AG04449 (cell line): ENCODE measurements at places on chromosomes 5 and 9.

GRCh38 chr9:93090091-93090655 lies 5.8 kb upstream of the CARD19 start:
- DNase-seq, result no peak

- no peak for DNase-seq
Measured at GRCh38 chr9:22108581-22109370, 99.7 kb upstream of the CDKN2B start.

- no peak for DNase-seq
Measured at GRCh38 chr9:99713838-99714306, 107.8 kb upstream of the NR4A3 start.

DNA sequence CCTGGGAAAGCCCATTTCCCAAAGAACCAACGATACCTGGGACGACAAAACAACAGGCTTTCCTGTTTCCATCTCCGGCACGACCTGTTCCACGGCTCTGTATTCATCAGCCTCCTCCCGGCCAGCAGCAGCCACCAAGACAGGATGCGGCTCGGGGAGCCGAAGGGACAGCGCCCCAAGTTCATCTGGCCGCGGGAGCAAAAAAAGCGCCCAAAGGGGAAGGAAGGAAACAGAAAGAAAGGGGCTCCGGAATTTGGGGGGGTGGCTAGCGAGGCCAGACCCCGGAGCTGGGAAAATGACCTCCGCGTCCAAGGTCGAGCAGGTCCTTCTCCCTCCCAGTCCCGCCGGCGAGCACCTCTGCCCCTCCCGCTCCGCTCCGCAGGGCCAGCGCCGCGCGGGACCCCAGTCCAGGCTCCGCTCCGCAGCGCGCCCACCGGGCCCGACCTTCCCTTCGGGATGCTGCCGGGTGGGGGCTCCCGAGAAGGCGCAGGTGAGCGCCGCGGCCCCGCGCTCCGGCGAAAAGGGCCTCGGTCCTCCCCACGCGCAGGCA lies 608 bp downstream of the ELOVL7 start:
- no peak for DNase-seq

DNA sequence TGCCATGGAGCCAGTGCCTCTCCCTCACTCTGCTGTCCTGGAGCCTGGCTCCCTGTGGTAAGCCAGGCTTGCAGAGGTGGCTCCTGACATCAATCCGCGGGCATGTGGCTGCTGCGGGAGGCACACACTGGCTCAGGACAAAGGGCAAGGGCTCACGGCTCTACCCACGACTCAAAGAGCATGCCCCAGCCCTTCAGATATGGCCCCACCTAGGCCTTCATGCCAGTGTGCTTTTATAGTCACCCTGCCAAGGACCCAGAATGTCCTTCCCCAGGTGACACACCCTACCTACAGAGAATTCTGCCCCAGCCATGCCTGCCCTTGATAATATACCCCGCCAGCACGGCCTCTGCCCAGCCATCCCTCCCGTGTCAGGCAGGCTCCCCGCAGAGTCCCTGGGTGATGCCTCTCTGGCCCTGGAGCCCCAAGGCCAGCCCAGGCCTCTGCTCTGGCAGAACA lies 1.6 kb downstream of the MGAT4B start:
- DNase-seq, result no peak

DNA sequence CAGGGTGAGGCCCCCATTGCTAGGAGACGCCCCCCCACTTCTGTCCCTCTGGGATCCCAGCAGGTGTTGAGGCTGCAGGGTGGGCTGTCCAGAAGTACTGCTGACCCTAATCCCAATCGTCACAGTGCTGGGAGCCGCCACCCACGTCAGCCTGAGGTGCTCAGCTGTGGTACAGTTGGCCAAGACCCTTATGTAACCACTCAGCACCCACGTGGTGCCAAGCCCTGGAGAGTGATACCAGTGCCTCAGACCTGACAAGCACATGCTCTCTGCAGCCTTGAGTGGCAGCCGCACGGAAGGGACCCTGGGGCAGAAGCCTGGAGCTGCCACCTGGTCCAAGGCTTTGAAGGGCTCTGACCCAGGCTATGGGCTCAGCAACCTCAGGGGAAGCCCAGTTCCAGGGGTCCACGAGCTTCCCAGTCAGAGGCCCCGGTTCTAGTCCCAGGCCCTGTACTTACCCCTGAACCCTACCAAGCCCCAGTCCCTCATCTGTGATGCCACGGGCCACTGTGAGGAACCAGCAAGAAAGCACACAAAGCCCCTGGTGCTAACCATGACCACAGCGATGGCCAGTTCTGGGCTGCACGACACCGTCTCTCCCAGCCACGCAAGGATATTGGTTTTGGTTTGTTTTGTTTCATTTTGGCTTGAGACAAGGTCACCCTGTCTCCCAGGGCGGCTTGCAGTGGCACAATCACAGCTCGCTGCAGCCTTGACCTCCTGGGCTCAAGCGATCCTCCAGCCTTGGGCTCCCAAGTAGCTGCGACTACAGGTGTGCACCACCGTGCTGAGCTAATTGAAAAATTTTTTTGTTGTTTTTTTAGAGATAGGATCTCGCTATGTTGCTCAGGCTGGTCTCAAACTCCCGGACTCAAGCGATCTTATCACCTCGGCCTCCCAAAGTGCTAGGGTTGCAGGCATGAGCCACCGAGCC lies 50.7 kb downstream of the DBH start:
- DNase-seq, result no peak

- DNase-seq, result no peak
Measured at GRCh38 chr9:93207860-93208734, 24.2 kb downstream of the WNK2 start.

- no peak for DNase-seq
Measured at GRCh38 chr9:111839387-111839786, 44.6 kb upstream of the SHOC1 start.

- DNase-seq, result no peak
Measured at GRCh38 chr5:120473332-120473731, 9.2 kb downstream of the PRR16 start.

DNA sequence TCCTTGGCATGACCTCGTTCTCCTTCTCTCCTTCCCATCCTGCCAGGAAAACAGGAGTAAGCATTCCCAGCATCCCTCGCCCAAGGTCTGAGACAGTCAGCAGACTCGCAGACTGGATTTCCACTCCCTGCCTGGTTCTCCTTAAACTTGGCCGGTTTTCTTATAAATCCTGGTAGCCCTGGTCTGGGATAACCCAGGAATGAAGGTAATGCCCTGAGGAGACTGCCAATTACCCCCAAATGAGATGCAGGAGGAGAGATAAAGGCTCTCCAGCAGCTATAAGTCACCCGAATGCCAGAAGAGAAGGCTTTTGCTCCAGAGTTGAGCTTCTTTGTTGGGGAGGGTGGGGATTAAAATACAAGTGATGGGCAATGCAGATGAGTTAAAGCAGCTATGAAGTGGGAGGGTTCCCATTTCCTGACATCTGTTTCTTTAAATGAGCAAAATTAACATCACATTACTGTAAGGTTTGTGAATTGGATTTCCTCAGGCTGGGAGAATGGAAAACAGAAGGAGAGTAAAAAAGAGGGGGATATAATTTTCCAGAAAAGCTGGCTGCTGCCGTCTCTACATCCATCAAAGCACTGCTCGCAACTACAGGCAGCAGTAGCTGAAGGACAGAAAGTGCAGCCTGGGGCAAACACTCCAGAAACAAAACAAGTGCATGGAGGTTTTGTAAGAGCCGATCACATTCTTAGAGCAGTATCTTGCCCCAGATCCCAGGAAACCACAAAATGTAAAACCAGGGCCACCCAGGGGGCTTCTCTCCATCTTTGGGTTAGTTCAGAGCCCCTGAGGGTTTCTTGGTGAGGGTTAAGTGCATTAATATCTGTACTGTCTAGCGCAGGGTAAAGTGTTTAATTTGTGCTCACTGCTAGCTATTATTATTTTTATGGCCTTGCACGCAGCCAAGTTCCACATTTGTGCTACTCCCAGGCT lies 177.6 kb upstream of the PANK3 start:
- DNase-seq, result no peak

DNA sequence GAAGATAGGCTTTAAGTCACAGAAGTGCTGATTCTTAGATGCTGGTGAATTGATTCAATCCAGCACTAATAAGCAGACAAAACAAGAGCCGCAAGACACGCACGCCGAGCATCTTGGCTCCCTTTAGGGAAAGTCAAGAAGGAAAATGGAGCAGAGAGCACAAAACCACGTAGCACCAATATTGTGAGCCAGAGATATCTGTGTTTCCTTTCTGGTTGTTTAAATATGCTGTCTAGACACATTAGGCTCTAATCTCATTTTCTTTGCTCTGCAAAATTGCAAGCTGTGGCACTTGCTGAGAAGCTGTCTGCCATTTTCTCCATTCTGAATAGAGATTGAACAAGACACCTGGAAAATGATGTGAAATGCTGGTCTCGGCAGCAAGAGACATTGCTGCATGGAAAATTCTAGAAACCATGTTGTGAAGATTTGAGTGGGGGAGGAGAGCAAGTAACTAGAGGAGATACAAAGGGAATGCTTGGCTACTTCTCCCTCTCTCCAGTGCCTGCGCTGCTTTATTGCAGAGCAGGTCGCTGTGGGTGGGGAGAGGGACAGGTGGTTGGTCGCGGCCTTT lies 336.3 kb downstream of the MED10 start:
- DNase-seq, result no peak

- no peak for DNase-seq
Measured at GRCh38 chr5:1034421-1034905, 25.9 kb downstream of the NKD2 start.

DNA sequence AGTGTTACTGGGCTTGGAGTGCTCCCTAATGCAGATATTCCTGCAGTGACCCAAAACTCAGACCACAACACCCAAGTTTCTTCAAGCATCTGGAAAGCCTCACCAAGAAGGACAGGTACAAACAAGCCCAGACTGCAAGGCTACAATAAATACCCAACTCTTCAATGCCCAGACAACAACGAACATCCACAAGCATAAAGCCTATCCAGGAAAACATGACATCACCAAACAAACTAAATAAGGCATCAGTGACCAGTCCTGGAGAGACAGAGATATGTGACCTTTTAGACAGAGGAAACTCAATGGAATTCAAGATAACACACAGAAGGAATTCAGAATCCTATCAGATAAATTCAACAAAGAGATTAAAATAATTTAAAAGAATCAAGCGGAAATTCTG lies 605.6 kb downstream of the PDE4D start:
- no peak for DNase-seq

- no peak for DNase-seq
Measured at GRCh38 chr5:110105692-110106091, 416.0 kb downstream of the MAN2A1 start.

- no peak for DNase-seq
Measured at GRCh38 chr5:62937661-62938558, 359.3 kb downstream of the LRRC70 start.

- no peak for DNase-seq
Measured at GRCh38 chr9:129619787-129620668, 873 bp downstream of the C9orf50 start.

- DNase-seq, result no peak
Measured at GRCh38 chr9:88075966-88076285, 62.3 kb downstream of the SPATA31C2 start.
